ENCODE measurements at places on chromosomes 7 and 10.
A peak's percentile ranks its signal among the peaks of the same experiment; 100 is the strongest.

GRCh38 chr7:20331910-20332813 lies 1.5 kb downstream of the ITGB8 start:
- DNase-seq, result no peak

- no peak for DNase-seq
Measured at GRCh38 chr7:70334295-70334694, 736.0 kb downstream of the AUTS2 start.

- DNase-seq, result peak; percentile 58
Measured at GRCh38 chr10:12214763-12215218, 18.8 kb downstream of the CDC123 start.

DNA sequence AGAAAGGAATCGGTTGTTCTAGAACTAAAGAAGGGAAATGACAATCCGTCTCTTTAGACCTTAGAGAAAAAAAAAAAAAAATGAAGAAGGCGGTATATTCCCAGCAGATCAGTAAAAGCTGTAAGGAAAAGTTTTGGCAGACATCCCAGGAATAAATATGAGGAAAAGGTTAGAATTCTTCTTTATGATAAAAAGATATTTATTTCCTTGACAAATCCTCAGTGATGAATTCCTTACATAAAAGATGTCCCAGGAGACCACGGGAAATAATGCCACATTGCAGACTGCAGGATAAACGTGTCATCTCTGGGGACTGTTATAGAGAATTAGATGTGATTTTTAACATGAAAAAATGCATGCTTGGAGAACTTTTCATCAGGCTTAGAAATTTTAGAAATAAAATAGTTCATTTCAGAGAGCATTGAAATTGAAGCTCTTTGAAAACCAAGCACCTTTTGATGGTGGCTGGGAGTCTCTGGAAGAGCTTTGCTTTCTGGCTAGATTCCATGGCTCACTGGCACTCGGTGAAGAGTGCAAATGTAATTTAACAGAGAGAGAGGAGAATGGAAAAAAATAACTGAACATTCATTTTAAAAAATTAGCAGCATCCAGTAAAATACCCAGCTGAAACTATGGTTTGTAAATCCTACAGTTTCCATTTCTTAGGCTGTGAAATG lies 98.2 kb downstream of the PRPF18 start:
- DNase-seq, result no peak

- DNase-seq, result no peak
Measured at GRCh38 chr7:158130023-158130409, 457.6 kb downstream of the PTPRN2 start.

DNA sequence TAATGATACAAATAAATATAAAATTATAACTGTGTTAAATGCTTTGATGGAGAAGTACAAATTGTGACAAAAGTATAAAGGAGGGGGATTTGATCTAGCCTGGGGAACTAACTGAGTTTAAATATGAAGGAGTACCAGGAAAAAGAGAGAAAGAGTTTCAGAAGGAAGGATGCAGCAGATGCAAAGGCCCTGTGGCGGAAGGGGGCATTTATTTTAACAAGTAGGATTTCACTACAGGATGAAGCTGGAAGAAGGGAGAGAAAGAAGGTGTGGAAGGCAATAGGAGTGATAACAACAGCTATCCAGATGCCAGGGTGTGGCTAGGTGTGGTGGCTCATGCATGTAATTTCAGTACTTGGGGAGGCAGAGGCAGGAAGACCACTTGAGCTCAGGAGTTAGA lies 55.8 kb downstream of the AKR1B1 start:
- no peak for DNase-seq

DNA sequence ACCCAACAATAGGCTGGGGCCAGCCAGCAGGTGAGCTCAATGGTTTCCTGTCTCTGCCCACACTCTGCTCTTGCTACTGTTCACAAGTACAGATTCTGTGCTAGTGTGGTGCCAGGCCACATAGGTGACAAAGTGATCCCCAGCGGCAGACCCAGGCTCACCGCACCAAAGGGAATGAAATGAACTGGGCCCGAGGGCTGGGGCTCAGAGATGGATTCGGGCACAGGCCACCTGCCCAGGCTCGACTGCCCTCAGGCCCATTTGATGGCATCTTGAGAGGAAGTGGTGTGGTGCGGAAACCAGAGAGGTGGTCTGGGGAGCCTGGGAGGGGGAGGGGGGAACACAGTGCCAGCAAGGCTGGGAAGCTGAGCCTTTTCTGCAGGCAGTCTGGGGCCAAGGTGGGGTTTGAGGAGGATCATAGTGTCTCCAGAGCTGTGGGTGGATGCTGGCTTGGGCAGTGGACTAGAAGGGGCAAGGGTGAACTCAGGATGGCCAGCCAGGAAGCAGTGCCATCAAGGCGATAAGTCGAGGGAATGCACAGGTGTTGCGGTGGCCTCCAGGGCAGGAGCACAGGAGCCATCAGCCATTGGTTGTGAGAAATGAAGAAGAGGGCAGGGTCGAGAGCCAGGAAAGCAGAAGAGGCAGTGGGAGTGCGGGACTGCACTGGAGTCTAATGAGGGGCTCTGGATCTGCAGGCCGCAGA lies 85.2 kb downstream of the ARHGAP22 start:
- DNase-seq, result no peak

DNA sequence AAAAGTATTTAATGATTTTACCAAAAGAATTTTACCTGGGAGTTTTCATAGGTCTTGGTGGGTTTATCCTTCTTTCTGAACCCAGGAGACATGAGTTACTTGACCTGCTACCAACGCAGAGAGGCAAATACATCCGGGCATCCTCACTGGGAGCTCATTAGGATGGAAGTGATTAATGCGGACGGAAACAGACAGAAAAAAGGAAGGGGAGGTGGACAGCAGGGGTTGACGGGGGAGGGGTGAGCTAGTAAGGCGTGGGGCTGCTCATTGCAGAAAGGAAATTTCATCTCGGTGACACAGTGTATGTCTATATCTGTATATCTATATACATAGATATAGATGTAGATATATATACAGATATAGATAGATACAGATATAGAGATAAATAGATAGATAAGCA lies 408.2 kb upstream of the ADARB2 start:
- no peak for DNase-seq

GRCh38 chr7:80312139-80312661 lies 177.6 kb downstream of the GNAI1 start:
- peak; percentile 93 for DNase-seq

- no peak for DNase-seq
Measured at GRCh38 chr10:93771354-93771753, 13.6 kb downstream of the LGI1 start.

GRCh38 chr7:16934722-16935340 lies 53.0 kb upstream of the AGR3 start:
- DNase-seq, result no peak

All from lung (tissue), 17 donors.